WTC11 (cell line): ENCODE measurements at places on chromosomes 13 and 19.

- DNase-seq = peak; percentile 92
Measured at GRCh38 chr19:18436671-18437490, 1.1 kb downstream of the ISYNA1 start.

- DNase-seq = no peak
Measured at GRCh38 chr19:47473336-47473735, 1.6 kb upstream of the SLC8A2 start.

GRCh38 chr13:110421696-110422385 is 114.8 kb downstream of the COL4A2 start:
- DNase-seq = no peak

- DNase-seq = no peak
Measured at GRCh38 chr19:12224676-12225075, 61.8 kb downstream of the ZNF136 start.

GRCh38 chr13:35480346-35480745 is 3.9 kb upstream of the MAB21L1 start:
- no peak for DNase-seq

DNA sequence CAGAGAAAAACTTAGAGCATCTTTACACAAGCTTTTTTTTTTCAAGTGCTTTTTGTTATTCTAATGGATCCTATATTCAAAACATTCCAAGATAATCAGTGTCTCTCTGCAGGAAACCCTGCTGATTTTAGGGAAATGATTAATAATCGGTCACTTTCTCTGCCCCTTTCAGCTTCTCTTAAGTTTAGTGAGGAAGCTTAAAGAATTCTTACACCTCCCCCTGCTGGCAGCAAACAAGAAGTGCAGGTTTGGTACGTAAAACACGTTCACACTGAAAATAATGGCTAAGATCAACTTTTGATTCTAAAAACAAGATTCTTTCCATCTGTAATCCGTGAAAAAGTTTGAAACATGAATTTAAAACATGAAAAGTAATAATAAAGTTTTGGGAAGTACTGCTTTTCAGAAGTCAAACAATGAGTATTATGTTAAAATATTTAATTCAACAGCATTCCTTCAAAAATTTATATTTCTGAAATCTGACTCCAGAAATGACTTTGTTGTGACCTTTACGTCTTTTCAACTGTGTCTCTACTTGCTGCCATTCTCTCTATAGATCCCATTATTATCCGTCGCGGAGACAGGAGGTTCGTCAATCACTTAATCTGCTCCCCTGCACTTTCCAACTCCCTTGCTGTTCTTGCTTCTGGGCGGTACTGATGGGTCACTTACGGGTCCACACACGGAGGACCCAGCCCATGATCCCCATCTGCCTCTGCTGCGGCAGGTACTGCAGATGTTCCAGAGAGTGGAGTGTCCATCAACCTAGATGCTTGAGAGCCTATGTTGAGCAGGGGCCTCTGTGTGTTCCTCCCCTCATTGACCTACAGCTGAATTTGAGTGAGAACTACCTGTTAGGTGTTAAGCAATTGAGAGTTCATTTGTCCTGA is 203.1 kb upstream of the EDNRB start:
- DNase-seq = peak; percentile 27

DNA sequence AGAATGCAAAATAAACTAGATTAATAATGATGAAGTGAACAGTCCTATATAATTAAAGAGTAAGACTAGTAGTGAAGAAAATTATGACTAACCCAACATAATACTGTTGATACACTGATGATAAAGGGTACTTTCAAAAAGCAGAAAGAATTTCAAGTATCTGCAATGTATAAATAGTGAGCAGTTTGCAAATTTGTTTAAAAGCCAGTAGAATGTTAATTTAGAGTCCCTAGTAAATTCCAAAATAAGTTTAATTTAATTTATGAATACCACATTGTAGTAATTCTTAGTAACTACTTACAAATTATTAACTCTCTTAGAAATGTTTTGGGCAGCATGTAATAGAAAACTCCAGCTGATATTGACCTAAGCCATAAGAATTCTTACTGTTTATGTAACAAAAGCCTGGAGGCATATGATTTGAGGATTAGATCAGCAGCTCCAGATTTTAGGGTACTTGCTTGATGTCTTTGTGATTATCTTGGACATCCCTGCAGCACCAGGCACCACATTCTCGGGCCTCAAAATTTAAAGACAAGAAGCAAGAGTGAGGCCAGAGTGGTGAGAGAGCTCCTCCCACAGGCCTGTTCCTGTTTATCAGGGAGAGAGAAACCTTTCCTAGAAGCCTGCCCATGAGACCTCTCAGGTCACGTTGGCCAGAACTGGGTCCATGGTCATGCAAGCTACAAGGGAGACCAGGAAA is 67.6 kb upstream of the TDRD3 start:
- peak; percentile 71 for DNase-seq

DNA sequence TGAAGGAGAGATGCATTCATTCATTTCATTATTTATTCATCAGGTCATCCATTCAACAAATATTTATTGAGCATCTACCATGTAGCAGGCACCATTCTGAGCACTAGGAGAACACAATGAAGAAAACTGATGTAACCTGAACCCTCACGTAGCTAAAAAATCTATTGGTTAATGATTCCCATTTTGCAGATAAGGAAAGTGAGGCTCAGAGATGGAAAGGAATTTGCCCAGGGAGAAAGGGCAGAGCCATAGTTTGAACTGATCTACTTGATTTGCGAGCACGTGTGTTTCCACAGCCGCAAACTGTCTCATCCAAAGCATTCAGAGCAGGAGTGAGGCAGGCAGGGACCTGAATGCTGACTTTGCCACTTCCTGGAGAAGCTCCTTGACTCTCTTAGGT is 2.7 kb downstream of the KLK8 start:
- no peak for DNase-seq
